Activated naive CD8-positive, alpha-beta T cell treated with anti-CD3 and anti-CD28 coated beads, Interleukin-2, amount 50 U/mL, for 16 hours (primary cell): ENCODE measurements at places on chromosomes 1 and 21.

- no peak for DNase-seq
Observed at GRCh38 chr1:159979257-159979656, 25.2 kb upstream of the SLAMF9 start.

DNA sequence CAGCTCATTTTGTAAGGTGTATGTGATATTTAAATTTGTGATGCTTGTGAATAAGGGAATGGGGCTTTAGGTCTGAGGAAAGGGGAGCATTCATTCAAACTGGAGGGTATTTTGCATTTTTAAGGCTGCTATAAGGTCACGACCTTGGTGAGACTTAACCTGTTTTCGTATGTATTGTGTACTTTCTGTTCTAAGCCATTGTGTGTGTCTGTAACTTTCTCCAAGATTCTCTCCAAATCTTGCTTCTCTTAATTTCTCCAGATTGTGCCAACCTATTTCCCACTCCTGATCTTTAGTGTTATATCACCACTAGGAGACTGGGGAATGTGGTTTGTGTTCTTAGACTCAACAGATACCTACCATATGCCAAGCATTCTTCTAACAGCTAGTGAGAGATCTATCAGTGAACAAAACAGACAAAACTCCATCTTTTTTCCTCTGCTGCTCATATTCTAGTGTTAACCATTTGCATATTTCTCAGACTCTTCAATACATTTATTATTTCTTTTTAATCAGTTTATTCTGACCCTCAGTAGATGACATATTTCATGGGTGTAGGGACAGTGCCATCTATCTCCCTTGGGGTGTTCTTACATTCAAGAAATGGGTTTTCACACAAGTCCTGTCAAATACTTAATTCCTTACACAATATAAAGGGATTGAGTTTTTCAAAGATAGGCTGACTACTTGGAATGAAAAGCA lies 27.5 kb downstream of the ATP1B1 start:
- DNase-seq = no peak

DNA sequence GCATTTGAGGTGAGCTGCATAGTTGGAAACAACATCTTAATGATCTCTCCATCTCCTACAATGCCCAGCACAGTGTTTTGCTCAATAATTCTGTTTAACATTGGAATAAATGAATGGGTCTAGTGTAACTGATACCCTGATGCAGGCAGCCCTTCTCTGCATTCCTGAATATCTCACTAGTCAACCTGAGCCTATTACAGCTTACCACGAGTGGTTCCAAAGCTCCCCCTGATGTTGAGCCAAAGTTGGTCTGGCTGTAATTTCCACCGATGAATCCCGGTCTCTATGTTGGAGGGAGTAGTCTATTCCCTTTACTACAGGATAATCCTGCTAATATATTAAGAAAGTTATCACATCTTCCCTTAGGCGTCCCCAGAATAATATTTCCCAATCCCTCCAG lies 63.8 kb downstream of the ZBTB18 start:
- no peak for DNase-seq

- no peak for DNase-seq
Observed at GRCh38 chr21:17053321-17053720, 459.5 kb upstream of the CXADR start.

GRCh38 chr21:36854391-36854790 lies 112.1 kb downstream of the HLCS start:
- no peak for DNase-seq

GRCh38 chr21:29477941-29478340 lies 179.2 kb downstream of the BACH1 start:
- no peak for DNase-seq

DNA sequence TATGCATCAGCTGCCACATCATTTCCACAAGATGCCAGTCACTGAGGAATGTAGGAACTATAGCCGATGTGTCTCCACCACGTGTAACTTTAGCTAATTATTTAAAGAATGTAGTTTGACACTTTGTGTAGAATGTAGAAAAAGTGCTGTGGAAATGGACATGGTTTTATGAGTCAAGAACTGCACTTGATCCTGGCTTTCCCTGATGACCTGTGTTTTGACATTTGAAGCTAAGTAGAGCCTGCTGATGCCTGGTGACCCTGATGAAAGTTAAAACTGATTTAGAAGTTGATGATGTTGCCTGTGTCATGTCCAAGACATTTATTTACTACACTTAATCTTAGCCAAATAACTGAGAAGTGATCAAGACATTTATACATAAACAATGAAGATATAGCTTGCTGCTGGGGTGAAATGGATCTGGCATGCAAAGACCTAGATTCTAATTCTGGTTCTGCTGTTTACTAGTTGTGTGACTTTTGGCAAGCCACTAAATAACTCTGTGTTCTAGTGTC lies 4.4 kb upstream of the OSBPL9 start:
- DNase-seq = no peak

DNA sequence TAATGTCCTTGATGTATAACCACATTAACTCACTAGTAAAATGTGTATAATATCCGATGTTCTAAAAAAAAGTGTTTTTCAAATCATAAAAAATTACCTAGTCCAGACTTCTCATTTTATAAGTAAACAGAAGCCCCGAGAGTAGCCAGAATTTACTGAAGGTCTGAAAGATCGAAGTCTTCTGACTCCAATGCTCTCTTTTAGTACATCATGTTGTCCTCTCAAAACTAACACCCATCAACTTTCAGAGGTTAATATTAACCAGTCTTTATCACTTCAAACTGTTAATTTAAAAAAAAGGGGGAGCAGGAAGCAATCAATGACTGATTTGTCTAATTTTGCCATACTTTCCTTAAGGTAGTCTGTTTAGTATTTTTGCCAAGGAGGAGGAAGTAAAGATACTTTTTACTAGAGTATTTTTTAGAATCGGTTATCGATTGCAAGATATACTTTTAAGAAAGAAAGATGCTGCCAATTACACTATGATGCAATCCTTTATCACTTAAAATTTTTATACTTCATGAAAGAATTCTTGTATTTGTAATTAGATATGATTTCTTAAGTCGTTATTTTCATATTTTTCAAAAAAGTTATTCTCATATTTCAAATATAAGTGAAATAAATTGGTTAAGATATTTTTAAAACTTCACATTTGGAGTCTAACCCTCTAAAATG lies 25.5 kb downstream of the CCDC18 start:
- no peak for DNase-seq

DNA sequence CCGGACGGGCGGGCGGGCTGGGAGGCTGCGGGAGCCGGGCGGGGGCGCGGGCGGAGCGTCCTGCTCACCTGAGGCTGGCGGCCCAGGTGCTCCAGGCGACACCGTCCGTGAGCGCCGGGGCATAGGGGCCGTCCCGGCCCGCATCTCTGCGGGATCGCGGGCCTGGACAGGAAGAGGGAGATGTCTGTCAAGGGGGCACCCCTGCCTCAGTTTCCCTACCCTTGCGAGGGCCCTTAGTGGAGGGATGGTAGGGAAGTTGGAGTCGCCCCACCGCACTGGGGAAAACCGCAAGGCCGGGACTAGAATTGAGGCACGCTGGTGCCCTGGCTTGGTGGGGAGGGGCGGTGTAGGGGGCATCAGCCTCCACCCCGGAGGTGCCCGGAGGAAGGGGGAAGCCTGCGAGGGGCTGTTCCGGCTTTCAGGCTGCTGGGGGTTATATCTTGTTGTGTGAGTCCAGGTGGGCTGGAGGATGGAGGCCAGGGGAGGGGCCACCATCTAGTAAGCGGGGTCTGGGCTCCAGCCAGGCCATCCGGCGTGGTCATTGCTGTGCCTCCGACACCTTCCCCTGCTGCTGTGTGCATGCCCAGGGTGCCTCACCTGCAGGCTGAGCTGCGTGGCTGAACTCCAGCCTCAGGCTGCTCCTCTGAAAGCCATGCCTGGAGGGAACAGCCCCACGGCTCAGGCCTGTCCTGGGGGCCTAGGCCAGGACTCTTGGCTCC lies 580 bp downstream of the VWA1 start:
- no peak for DNase-seq

DNA sequence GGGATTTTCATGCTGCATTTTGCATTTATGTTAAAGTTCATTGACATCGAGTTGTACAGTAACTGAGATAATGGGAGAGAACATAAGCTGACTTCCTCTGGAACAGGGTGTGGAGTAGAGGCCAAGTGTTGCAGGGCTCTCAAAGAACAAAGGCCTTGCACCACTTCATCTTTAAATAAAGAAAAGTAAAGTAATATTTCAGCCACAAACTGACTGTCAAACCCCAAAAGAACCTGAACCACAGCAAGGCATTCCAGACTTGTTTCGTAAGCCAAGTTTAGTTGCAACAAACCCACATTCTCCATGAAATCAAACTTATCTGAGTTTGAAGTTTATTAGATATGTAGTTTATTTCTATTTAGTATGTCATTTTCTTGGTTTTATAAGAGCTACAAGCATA lies 19.1 kb upstream of the HMGCS2 start:
- DNase-seq = no peak

- no peak for DNase-seq
Observed at GRCh38 chr1:172883844-172884243, 166.9 kb downstream of the TNFSF18 start.

GRCh38 chr1:199834711-199835110 lies 192.8 kb upstream of the NR5A2 start:
- DNase-seq = no peak

GRCh38 chr1:67041841-67042503 lies 12.0 kb downstream of the SLC35D1 start:
- DNase-seq = no peak

DNA sequence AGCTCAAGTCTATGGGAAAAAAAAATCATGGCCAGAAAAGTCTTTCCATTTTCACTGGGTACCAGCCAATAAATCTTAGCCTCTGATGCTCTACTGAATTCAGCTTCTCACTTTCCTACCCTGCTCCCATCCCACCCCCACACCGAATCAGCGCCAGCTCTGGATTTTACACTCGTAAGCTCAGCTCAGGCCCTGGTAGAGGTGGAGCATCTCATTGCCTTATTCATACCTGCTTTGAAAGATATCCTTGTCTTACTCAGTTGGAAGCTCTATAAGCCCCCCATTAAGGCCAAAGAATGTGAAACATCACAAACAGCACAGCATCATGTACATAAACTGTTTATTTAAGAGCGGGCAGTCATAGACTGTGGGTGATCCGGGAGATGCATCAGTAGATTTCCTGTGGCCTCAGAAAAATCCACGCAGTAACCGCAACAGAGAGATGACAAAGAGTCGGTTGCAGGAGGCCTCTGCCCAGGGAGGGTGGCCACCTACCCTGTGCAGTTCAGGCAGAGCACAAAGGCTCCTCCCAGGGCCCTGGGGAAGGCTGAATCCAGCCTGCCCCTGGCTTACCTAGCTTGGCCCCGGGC lies 36.4 kb upstream of the ETS2 start:
- no peak for DNase-seq

DNA sequence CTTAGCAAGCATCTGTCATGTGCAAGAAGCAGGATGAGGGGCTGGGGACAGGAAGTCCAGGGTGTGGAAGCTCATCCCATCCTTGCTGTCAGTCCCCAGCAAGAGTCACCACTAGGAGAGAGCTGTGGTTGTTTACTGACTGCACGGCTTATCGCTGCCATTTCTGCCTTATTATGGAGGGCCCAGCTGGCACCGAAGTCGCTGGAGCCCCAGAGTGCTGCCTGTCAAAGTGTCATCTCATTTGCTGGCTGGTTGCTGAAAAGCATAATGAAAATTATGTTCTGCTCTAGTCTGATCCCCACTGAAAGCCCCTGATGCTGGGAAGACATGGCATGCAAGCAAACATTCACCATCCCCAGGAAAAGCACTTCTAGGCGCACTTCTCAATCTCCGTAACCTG lies 642.7 kb downstream of the NPHP4 start:
- DNase-seq = no peak

- DNase-seq = no peak
Observed at GRCh38 chr21:17444828-17445227, 68.0 kb upstream of the CXADR start.

GRCh38 chr1:206803221-206803730 lies 31.0 kb upstream of the IL10 start:
- peak; percentile 49 for DNase-seq

- no peak for DNase-seq
Observed at GRCh38 chr1:68442822-68443556, 6.8 kb downstream of the RPE65 start.

DNA sequence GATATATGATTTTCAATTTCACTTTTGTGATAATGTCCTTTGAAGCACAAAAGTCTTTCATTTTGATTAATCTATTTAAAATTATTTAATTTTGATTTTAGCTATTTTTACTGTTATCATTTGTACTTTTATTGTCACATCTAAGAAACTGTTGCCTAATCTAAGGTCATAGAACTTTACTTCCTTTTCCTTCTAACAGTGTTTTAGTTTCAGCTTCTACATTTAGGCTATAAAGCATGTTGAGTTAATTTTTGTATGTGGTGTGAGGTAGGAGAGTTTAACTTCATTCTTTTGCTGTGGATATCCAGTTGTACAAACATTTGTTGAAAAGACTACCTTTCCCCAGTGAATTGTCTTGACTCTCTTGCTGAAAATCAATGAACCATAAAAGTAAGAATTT lies 204.5 kb downstream of the TM2D1 start:
- DNase-seq = no peak

GRCh38 chr1:228096416-228097332 lies 6.5 kb downstream of the C1orf35 start:
- no peak for DNase-seq

GRCh38 chr1:182163821-182164223 lies 102.3 kb upstream of the ZNF648 start:
- no peak for DNase-seq

GRCh38 chr1:243316366-243316989 lies 60.6 kb downstream of the SDCCAG8 start:
- no peak for DNase-seq

- DNase-seq = no peak
Observed at GRCh38 chr21:45996311-45997204, 15.0 kb downstream of the COL6A1 start.

DNA sequence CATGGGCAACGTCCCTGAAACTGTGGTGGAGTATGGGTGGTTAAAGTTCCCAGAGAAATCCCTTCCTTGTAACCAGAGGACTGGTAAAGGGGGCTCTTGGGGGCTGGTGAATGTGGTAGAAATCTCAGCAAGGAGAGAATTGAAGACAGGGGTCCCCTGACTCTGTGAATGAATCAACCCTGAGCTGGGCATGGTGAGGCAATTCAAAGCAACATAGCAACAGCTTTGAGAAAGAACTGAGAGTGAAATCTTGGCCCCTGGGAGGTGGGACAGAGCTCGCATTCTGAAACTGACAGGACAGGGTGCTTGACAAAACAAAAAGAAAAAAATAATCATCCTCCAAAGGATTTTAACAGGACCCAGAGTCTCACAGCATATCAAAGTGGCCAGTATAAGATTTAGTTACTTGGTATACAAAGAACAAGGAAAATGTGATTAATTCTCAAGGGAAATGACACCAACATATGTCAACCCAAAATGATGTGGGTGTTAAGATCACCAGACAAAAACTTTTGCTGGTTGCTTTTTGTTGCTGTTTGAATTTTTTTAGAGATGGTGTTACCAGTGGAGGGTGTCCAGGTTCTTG lies 11.7 kb upstream of the SUMO3 start:
- no peak for DNase-seq

- DNase-seq = no peak
Observed at GRCh38 chr1:9069326-9070100, at the start of gene SLC2A5. Gene SLC2A5 (minus strand): TSS chr1:9069635. CDS start chr1:9069536, 99 bp downstream.

GRCh38 chr1:111030590-111030989 lies 66.9 kb upstream of the LRIF1 start:
- peak; percentile 4 for DNase-seq
